ENCODE measurements at places on chromosomes 2 and 18.

- no peak for DNase-seq
Measured at GRCh38 chr2:2298081-2298480, 33.0 kb downstream of the MYT1L start.

- DNase-seq = no peak
Measured at GRCh38 chr18:79584491-79585394, 94.9 kb upstream of the CTDP1 start.

DNA sequence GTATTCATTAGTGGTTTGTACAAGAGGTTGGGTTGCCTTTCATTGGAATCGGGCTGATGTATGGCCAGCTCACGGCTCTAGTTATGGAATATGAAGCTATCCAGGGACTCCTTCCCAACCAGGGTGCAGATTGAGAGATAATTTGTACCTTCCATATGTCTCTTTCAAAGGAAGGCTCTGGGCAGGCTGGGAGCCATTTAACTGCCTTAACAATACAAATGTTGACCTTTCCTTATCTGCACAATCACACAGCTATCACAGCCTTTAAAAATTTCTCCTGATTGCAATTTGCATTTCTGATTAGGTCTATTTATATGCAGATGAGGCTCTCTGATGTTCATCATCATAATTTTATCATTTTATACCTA lies 58.7 kb downstream of the MYO3B start:
- DNase-seq = no peak

DNA sequence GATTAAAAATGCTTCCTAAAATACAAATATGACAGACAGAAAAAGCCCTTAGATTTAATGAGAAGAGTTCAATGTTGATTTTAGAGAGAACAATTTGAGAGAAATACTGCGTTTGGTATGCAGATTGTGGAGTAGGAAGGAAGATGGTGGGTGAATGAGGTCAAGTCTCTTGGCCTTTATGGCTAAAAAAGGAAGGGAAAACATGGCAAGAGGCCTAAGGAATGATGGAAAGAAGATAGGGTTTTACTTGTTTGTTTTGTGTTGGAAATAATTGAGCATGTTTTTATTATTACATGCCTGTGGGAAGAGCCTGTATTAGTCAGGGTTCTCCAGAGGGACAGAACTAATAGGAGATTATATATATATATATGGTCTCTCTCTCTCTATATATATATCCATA lies 318.1 kb downstream of the TRIB2 start:
- DNase-seq = peak; percentile 3

DNA sequence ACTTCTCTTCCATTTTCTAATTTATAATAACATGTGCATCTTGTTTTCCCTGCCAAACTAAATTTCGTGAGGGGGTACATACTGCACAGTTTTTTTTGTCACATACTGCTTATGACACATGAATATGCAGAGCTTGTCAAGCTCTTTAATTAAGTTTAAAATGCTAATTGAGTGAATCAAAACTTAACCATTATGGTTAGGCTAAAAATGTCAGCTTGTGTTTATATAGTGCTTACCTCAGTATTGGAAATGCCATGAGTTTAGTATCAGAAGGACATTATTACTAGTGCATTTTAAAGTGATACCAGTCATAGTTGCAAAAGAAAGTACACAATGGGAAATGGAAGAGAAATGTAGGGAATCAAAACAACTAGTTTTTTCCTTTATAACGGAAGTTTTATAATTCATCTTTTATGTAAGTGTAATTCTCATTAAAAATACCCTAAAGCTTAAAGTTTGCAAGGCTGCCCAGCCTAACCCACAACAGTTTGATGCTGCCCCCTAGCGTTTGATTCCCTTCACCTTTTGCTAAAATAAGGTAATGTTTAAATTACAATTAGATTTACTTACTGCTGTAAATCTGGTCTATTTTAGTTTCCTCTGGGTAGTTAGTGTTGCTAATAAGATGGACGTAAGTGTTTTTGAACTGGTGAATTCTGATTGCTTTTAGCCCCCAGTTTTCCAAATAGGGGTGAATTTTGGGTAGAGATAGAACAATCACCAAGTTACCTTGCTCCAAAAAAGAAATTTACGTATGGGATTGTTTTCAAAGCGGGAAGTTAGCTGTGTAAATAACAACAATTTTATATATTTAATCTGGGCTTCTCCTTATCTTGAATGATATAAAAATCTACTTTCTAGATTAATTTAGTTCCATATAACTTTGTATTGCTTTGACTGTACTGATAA lies 3.2 kb downstream of the SLC39A10 start:
- DNase-seq = peak; percentile 31

DNA sequence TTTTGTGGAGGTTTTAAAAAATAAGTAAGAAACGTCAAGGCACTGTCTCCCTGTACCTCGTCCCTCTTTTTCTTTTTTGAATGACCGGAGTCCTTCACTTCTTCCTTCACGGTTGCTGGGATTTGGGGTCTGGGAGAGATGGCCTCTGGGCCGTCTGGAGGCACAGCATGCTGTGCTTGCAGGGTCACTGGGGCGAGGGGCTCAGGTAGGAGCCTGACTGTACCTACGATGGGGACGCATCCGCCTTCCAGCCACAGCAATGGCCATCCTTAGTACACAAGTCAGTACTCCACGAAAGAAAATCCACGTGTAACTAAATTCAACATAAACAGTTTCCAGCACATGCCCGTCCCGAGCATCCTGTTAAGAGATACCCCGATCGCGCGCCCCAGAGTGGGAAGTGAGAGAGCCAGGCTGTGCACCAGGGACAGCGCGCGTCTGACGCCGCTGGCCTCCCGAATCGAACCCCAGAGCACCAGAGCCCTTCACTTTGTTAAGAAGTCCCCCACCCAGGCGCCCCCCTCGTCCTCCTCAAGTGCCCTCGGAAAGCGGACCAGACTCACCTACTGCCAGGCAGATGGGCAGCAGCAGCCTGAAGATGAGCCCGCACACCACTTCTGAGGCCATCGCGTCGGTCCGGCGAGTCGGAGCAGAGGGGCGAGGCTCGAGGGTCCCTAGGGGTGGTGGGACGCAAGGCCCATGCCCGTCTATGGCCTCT lies 1.2 kb downstream of the PIEZO2 start:
- DNase-seq = no peak

GRCh38 chr2:238267341-238267710 lies 21.1 kb downstream of the PER2 start:
- no peak for DNase-seq

DNA sequence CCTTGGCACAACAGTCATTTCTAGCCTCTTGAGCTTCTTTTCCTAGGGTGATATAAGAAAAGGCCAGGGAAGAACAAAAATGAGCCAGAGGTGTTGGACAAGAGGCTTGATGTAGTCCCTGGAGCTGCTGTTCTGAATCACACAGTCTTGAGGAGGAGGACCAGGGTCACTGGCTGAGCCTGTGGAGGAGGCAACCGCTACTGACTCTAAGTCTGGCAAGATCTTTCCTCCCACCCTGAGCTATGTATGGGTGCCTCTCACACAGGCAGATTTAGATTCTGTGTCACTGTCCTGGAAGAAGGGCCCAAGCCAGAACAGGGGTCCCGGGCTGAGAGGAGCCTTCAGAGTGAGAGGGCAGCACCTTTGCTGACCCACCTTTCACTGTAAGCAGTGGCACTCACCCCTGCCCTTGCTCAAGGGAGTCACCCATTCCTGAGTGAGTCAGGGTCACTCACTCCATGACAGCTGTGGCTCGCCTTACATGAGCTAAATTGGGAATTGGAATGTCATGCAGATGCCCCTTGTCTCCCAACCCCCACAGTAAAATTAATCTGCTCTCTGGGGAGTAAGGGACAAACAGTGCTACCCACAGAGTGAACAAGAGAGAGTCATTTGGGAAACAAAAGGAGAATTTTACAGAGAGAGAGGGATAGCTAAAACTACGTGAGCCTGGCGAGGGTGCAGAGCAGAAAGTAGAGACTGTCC lies at the start of gene TRIM54:
TRIM54 (plus strand) TSS at position 575 of the 705 bp plus-strand sequence. CDS start 303 bp downstream, outside the sequence.
- no peak for DNase-seq

GRCh38 chr2:56337342-56337741 lies 153.6 kb downstream of the CCDC85A start:
- no peak for DNase-seq

GRCh38 chr2:177073611-177074010 lies 139.0 kb upstream of the HNRNPA3 start:
- no peak for DNase-seq

- DNase-seq = no peak
Measured at GRCh38 chr18:50816419-50817166, 3.2 kb downstream of the MRO start.

DNA sequence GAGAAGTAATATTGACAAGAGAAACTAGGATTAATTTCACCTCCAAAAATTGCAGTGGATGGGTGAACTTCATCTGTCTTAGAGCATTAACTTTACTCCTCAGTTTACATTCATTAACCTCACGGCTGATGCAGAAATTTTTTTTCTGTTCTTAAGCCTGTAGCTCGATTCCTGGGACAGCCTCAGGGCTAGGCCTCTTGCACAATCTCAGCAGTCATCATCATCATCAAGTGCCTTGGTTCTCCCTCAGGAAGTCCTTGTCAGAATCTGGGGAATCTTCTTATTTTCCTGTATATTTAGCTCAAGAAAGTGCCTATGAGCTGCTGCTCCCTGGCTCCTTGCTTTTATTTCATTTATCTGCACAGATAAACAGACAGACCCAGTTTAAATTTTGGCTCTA lies 1272.2 kb upstream of the LRRTM1 start:
- DNase-seq = no peak

GRCh38 chr2:238912228-238912915 lies 64.5 kb downstream of the TWIST2 start:
- DNase-seq = no peak

GRCh38 chr2:237702441-237703391 lies 75.3 kb downstream of the LRRFIP1 start:
- DNase-seq = no peak

DNA sequence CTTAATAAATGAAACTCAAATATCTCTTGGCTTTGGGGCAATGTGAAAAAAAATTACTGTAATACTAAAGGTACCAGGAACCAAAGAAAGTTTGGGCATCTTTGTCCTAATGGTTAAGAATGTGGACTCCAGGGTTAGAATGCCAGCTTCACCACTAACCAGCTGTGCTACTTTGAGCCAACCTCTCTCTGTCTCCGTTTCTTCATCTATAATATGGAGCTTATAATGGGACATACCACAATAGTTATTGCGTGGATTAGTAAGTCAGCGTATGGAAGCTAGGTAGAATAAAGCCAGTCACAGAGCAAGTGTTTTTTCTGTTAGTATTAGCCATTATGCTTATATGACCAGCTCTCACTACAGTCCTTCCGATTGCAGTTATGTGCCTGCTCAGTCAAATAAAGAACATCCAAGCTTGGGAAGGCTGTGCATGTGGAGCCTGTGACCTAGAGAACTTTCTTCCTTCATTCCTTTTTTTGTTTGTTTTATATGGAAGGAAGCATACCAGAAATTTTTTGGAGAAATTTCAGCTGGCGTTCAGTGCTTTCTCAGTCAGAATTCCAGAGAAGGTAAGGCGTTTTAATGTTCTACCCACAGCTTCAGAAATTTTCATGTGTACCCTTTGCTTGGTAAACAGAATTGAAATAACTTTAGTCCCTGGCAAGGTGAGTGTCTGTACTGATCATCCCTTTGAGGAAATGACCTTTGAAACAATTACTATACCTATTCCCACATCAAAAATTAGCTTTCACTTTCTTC lies 114.0 kb upstream of the RND3 start:
- DNase-seq = no peak

DNA sequence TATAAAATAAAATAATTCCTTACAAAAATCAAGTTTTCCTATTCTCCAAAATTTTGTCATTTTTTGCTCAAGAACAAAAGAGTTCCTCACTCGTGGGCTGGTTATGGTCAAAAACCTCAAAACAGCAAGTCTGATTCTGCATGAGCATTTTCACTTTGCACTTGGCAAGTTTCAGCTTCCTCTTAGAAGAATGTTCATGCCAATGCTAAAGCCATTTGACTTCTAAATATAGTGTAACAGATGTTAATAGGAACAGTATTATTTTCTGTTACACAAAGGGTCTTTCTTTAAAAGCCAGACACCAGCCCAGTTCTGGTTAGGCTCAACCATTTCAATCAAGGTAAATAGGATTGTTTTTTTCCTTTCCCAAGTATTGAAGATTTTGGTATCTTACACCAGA lies 261.3 kb upstream of the CCDC68 start:
- no peak for DNase-seq

GRCh38 chr2:58291726-58292438 lies 50.8 kb upstream of the FANCL start:
- no peak for DNase-seq

- no peak for DNase-seq
Measured at GRCh38 chr18:22423878-22424564, 6.3 kb upstream of the CTAGE1 start.

DNA sequence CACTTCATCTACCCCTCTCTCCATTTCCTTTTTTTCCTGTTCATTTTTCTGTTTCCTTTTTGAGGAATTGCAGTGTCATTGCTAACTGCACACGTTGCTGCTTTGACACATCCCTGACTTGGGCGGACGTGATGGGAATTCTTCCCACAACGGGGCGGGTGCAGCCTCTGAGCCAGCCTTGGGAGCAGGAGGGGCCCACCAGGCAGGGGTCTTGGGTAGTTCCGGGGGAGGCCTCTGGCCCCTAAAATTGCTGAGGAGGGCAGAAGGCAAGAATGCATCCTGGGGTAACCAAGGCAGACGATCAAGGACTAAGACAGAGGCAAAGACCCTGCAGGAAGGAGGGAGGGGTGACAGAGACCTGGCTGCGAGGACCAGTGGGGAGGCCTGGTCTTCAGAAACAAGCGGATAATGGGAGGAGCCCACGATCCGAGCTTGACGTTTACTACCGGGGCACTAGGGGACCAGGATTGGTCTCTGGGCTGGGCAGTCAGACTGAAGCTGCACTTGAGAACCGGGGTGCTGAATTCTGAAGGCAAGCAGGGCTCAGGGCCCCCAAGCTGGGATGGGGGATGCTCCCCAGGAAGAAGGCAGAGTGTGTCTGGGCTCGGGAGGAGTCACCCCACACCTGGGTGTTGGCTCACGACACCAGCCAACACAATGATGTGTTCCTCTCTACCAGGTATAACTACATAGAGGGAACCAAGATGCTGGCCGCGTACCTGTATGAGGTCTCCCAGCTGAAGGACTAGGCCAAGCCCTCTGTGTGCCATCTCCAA lies 14.8 kb upstream of the CNDP1 start:
- no peak for DNase-seq

DNA sequence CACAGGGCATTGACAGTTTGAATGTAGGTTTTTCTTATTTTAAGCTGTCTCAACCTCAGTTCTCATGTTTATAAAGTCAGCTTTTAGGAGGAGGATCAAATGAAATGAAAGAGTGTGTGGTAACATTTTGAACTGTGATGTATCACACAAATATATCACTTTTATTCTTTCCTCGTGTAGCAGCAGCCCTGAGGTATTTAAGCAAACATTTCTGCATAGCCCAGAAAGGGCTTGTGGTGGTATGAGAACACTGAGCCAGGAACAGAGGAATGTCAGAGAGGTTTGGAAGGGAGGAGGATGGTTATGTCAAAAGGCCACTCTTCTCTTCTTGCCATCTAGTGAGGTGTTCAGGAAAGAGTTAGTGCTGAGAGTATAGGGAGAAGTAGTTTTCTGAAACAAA lies 150.2 kb downstream of the PARD3B start:
- peak; percentile 47 for DNase-seq

- no peak for DNase-seq
Measured at GRCh38 chr2:73982140-73982617, 2.5 kb upstream of the TET3 start.

GRCh38 chr2:97928591-97928990 lies 67.2 kb downstream of the TMEM131 start:
- DNase-seq = no peak
